ENCODE measurements at places on chromosomes 2 and 18.

DNA sequence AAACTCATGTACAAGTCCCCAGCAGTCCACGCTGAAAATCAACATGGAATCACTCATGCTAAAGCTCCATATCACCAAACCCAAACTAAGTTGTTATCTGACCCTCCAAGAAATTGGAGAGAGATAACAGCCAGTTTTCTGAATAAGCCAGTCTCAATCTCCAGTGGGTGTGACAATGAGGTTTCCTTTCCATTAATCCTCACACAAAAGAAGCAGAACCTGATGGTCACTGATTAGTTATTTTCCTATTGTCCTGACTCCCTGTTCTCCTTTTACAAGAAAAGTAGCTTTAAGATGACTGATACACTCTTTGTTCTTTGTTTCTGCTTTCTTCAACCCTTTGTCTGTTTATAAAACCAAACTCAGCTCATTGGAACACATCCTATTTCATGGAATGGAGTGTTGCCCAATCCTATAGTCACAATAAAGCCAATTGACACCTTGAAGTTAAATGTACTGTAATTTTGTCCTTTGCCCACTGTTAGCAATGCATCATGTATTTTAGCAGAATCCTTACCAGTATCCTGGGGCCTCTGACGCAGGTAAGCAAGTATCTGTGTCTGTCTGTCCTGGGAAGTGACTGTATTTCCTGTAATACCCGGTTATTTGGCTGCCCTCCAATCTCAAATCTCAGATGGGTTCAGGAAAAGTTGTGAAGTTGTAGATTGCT is 30.6 kb upstream of the SH3RF3 start:
- DNase-seq, result no peak

DNA sequence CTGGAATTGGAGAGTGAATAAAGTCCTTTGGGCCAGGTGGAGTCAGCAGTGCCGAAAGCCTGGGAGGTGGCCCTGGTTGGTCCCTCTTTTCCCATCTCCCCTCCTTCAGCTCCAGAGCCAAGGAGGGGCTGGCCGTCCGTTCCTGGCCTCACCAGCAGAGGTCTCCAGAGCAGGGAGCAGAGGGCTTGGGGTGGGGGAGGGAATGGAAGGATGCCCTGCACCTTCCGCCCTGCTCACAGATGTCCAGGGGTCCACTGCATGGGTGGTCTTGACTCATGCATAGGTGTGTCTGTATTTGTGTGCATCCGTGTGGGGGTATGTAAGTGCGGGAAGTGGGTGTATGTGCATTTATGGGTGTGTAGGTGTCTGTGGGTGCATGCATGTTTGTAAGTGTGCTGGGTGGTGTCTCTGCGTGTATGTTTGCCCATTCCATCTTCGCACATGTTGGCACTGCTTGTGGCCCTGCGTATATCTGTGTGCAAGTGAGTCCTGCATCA is 201.8 kb downstream of the ZFP36L2 start:
- DNase-seq, result no peak

DNA sequence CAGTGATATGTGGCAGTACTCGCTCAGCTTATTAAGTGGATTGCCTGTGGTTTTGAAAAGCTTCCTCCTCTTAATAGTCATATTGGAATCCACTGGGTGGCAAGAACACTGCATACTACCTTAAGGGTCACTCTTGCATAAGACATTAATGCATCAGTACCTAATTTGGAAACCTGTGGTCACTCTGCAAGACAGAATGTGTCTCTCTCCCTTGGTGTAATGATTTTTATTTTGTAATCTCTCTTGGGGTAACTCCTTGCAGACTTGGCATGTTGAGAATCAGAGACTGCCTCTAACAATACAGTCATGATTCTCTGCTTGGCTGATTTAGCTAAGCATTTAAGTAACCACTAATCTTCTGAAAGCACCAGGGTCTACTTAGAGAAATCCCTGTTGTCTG is 33.0 kb upstream of the IER3IP1 start:
- no peak for DNase-seq

DNA sequence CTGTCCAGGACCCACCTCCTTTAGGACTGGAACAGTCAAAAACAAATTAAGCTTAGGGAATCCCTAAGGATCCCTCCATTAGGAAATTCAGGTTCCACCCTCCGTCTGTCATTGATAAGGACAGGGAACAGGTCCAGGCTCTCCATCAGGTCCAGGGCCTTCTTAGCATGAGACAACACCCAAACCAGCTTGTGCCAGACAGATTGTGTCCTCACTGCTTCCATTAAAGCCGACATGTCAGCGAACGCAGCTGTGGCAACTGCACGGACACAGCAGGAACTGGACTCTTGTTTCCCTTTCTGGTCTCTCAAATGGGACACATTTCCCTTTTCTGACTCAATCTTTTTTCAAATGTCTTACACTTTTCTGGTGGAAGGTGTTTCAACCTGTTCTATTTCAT is 81.4 kb downstream of the BCL11A start:
- DNase-seq, result no peak

- no peak for DNase-seq
Observed at GRCh38 chr18:41353777-41354528, 601.1 kb upstream of the PIK3C3 start.

- no peak for DNase-seq
Observed at GRCh38 chr2:179954026-179954425, 53.1 kb downstream of the CWC22 start.

- no peak for DNase-seq
Observed at GRCh38 chr2:124353656-124354055, 328.6 kb downstream of the CNTNAP5 start.

- no peak for DNase-seq
Observed at GRCh38 chr2:134515137-134515536, 203.7 kb downstream of the TMEM163 start.

GRCh38 chr2:142973160-142973821 is 95.8 kb downstream of the KYNU start:
- no peak for DNase-seq

GRCh38 chr2:16294791-16295190 is 354.4 kb downstream of the MYCN start:
- no peak for DNase-seq

DNA sequence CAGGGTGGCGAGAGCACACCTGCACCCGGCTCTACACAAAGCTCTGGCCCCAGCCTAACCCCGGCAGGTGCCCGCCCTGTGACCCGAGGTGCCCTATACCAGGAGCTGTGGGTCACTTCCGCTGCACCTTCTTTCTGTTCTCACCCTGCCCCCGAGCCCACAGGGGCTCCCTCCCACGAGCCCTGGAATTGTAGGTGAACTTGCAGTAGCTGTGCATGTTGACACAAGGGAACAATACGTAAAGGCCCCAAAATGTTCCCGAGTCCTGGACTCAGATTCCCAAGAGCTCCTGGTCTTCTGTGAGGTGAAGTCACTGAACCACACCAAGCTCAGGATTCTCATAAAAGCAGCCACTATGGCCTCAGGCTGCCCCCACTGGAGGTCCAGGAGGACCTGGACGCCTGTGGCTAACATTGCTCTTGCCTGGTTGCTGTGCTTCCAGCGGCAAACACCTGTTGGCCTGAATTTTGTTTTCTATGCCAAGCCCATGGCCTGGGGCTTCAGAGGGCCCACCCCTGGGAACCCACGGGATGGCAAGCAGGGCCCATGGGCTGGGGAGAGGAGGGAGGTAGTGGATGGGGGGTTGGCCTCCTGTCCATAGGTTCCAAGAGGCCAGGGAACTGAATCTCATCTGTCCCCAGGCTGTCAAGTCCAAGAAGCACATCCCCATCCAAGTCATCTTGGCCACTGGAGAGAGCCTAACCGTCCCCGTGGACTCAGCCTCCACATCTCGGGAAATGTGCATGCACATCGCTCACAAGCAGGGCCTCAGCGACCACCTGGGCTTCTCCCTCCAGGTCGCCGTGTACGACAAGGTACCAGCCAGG is 23.2 kb upstream of the GPR17 start:
- no peak for DNase-seq

- no peak for DNase-seq
Observed at GRCh38 chr2:185436787-185437372, 301.7 kb upstream of the FSIP2 start.

- DNase-seq, result no peak
Observed at GRCh38 chr18:12532661-12533060, 124.9 kb downstream of the PRELID3A start.

DNA sequence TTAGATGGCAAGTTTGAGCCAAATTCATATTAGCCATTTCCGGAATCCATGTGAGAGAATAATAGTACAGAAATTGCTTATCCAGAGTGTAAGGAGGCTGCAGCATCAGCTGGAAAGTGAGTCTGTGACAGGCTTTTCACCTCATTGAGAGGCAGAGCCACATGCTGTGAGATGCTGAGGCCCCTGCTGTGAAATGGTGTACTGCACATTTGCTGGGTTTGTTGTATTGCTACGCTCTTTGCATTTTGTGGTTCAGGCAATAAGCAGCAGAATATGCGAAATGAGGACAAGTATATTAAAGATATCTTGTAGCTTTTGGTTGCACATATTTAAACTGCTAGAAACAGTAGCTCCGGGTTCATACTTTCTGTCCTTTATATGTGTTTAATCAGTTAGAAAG is 37.0 kb downstream of the NABP1 start:
- no peak for DNase-seq

GRCh38 chr18:78893281-78894032 is 86.2 kb upstream of the SALL3 start:
- DNase-seq, result no peak

GRCh38 chr2:47735912-47736311 is 47.0 kb upstream of the MSH6 start:
- DNase-seq, result no peak

- DNase-seq, result no peak
Observed at GRCh38 chr18:70420146-70420898, 131.5 kb downstream of the SOCS6 start.

- DNase-seq, result no peak
Observed at GRCh38 chr2:239667431-239667985, 266.7 kb upstream of the HDAC4 start.

GRCh38 chr2:71706121-71706520 is 252.8 kb downstream of the DYSF start:
- DNase-seq, result no peak

DNA sequence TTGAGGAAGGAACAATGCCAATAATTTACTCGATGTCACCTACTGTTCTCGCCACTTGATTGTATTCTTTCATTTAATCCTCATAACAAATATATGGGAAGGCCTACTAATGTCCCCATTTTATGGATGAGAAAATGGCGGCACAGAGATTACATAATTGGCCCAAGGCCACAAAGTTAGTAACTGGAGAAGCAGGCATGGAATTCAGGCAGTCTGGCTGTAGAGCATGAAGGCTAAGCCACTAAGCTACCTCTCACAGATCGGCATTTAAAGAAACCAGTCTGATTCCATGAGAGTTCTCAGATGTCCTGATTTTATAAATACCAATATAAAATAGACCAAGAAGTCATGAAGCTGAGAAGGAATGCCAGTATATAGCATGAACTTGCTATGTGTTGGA is 121.8 kb upstream of the EPAS1 start:
- no peak for DNase-seq

- DNase-seq, result no peak
Observed at GRCh38 chr2:228118940-228119339, 62.5 kb downstream of the SPHKAP start.

- DNase-seq, result no peak
Observed at GRCh38 chr2:199955007-199955338, 318 bp downstream of the TYW5 start.

- DNase-seq, result no peak
Observed at GRCh38 chr2:45833968-45834344, 182.5 kb downstream of the PRKCE start.

DNA sequence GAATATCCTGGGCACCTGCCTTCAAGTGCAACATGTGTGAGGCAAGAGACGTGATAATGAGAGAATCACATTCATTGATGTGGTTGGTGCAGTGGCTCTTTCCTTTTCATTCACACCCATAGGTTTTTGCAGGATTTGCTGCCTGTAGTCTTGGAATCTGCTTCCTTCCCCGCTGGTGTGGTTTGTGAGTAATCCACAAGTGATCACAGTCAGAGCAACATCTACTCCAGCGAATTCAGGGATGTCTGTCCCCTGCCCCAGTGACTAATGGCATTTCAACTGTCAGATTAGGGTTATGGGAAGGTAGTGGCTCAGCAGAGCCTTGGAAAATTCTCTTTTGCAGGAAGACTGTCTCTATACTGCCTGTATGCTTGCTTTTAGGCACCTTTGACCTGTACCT is 225.5 kb upstream of the RBMS1 start:
- DNase-seq, result no peak

DNA sequence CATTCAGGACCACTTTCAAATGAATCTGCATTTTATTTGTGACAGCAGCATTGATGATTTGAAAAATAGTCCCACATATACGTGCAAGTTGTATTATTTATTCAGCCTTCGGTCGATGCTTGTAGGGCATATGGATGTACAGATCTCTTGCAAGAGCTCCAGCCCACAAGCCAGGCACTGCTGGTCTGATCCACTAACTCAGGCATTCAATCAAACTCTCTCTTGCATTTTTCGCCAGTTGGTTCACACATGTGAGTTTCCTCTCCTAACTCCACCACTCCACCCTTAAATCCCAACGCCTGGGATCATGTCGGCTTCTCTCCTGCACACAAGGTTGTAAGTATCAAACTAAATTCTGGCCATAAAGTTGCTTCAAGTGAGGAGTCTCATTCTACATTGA is 318.7 kb downstream of the CYP26B1 start:
- DNase-seq, result no peak

GRCh38 chr18:51739044-51739666 is 541.7 kb upstream of the MEX3C start:
- DNase-seq, result no peak

- DNase-seq, result no peak
Observed at GRCh38 chr2:106065983-106066820, 127.9 kb downstream of the UXS1 start.

DNA sequence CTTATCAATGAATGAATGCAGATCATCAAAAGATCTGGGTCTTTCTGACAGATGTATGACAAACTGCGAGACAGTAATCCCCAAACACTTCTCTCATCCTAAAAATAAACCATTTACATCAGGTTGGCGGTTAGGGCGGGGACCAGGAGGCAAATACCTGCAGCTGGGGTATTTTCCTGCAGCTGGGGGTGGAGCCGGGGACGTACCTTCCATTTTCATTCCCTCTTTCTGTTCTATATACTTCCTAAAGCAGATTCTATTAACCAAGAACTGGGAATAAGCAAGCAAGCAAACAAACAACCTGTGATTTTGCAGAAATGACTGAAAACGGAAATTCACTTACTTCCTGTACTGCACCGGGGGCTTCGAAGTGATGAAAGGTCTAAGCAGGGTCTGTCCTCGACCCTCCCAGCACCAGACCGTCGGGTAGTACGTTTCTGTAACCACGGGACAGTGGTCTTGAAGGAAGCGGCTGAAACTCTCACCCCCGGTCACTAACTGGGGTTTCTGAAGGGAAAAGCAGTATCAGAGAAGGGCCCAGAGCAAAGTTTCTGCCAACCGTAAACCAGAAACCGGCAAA is 1.2 kb downstream of the ABHD3 start:
- DNase-seq, result no peak
